ENCODE measurements at places on chromosomes 1 and 21.

DNA sequence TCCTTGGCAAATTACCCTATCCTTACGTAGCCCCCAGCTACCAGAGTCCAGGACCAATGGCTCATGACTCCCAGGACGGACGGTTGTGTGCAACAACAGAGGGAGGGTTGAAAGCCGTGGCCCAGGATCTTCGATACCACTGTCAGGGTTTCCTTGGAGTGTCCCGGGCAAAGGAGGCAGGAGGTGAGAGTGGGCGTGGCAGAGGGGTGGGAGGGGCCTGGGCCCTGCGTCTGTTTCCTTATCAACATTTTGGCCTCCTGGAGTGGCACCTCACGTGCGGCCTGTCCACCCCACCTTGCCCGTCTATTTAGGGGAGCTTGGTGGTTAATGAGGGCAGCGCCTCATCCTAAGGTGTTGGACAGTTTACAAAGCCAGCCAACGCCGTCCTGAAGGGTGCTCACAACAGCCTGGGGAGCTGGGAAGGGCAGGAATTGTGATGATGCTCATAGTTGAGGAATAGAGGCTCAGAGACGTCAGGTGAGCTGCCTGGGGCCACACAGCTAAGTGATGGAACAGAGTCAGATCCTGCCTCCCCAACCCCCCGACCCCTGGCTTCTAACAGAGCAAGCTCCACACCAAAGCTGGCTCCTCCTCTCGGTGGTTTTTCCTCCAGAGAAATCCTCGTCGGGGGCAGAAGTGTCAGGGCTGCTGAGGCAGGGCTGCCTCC, 17.4 kb upstream of the ARHGEF10L start:
- DNase-seq: no peak

GRCh38 chr1:184150776-184151531, 99.4 kb downstream of the TSEN15 start:
- DNase-seq: no peak

DNA sequence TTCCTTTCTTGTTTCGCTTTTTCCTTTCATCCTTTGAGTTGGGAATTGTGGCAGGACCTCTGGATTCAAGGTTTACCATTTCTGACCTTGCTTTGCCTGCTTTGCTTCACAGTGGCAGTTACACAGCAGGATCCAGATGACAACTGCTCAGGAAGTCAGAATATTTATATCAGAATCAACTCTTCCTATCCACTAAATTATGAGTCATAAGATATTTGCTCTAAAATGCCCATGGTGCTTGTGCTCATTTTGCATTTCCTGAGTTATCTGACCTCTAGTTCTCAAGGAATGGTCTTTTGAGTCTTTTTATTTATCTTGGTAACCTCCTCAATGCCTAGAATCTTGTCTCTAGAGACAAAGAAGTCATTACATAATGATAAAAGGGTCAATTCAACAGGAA, 290.8 kb downstream of the LRRC7 start:
- DNase-seq: no peak

DNA sequence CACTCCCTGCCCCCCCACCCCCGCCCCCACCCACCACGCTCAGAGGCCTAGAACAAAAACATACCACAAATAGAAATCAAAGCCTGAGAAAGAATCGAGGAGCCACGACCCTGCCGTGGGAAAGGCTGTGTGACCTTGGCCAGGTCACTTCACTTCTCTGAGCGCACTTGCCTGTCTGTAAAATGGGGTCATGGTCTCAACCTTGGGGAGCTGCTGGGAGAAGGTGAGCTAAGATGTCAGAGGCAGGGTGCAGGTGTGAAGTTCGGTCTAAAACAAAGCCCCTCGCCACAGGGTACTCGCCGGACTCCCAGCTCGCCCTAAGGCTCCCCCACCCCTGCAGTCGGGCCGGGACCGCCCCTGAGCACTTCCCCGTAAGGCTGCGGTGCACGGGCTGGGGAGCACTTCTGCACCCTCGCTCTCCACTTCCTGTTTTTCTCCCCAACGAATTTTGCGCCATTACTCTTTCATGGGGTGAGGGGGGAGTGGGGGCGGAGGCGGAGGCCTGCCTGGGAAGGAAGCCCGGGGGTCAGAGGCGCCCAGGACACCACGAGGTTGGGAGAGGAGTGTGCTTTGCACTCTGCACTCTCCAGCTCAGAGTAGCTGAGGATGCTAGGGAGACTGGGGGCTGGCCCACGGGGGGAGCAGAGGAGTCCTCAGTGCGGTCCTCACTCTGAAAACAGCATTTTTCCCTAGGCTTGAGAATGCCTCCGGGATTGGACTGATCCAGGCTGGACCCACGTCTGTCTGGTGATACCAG, 21.9 kb upstream of the PIK3CD start:
- peak; percentile 62 for DNase-seq

- DNase-seq: no peak
Measured at GRCh38 chr1:162649583-162649982, 17.3 kb downstream of the DDR2 start.

- no peak for DNase-seq
Measured at GRCh38 chr1:224205438-224205840, 22.4 kb downstream of the DEGS1 start.

- no peak for DNase-seq
Measured at GRCh38 chr21:46205766-46206162, 21.5 kb upstream of the SPATC1L start.

DNA sequence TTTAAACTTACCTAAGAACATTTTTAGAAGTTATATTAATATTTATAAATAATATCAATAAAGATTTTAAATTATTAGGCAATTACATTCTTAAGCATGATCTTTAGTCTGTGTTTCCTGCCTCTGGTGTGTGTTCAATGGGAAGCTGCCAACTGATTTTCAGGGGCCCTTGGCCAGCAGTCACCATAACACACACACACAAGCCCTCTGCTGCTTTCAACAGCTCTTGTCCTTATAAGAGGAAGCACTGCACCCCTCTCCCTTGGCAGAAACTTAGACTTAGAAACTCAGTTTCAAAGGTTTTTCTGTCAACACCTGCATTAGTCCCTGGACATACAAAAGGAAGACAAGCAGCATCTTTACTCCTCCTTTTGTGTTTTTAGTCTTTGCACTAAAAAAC, 81.4 kb downstream of the VAV3 start:
- DNase-seq: no peak

GRCh38 chr1:178513278-178513983, 522 bp downstream of the TEX35 start:
- DNase-seq: no peak

DNA sequence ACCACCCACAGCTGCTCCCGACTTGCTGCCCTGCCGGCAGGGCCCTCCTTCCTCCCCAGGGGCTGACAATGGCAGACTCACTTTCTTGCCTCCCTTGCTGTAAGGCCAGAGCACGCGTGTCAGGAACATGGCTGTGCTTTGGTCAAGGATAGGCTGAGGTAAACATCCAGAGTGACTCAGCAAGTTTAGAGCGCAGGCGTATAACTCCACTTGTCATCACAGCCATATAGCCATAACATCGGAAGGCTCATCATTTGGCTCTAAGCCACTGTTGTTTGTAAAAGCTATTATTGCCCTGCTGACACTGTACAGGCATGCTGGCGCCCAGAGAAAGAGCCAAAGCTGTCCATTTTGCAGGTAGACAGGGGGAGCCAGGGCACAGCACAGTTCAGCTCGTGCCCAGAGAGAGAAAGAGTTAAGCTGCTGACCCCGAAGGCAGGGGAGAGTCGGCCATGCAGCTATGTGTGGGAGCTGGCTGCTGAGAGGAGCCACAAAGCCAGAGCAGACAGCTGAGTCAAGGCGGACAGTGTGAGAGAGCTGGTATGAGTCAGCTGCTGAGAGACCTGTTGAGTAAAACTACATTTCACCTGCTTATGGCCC, 60.6 kb downstream of the GNG4 start:
- no peak for DNase-seq

DNA sequence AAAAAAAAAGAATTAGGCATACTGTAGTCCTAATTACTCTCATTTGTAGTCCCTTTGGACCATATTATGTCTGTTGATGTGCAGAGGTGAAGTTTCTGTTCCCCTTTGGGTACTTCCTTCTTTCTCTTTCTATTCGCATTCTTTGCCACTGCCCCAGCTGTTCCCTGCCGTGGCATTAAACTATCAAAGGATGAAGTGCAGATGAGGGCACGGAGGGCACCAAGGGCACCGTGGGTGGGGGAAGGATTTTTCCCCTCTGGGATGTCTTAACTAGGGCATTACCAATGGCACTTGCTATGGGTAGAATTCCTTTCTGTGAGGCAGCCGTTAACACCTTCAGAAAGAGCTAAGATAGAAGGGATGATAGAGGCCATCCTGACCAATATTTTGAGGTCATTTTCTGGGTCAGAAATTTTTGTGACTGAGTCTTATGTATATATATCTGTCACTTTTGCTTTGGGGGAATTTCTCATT, 4.9 kb upstream of the MAPKAPK2 start:
- DNase-seq: no peak

- DNase-seq: no peak
Measured at GRCh38 chr1:92411511-92411910, 75.2 kb downstream of the GFI1 start.

GRCh38 chr1:244160455-244161235, 109.6 kb downstream of the ZBTB18 start:
- DNase-seq: no peak

DNA sequence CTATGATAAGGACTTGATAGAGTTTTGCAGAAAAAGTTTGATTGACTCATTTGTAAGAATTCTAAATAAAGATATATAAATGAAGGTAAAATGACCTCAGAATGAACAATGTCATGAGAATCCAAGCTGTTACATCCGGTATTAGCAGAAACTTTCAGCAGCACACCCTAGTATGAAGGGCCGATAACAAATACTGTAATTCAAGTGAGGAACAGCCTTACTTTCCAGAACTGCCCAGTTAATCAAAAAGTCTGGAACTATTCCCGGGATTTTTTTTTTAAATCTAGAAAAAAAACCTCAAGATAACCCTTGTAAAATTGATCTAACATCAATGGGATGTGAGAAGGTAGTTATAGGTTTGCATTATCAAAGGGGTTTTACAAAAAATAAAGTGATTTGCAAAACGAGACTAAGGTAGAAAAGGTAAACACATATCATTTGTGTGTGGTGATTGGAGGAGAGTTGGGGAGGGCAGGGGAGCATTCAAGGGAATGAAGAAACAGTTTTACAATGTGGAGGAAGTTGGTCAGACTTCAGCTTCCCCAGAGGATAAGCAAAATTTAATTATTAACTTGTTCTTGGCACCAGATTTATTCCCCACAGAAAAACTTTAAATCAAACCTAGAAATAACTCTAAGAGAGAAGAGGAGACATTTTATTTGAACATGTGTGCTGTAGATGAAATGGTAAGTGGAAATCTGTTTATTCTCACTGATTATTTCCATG, 75.9 kb upstream of the VCAM1 start:
- DNase-seq: no peak

- no peak for DNase-seq
Measured at GRCh38 chr21:39353295-39353694, 4.4 kb upstream of the HMGN1 start.

- no peak for DNase-seq
Measured at GRCh38 chr1:202286622-202287097, 55.1 kb downstream of the UBE2T start.

GRCh38 chr21:36419996-36420395, 34.8 kb downstream of the CHAF1B start:
- DNase-seq: peak; percentile 31

GRCh38 chr1:161139766-161140165, 7.3 kb upstream of the DEDD start:
- DNase-seq: peak; percentile 45

GRCh38 chr1:205325334-205325884, 3.9 kb upstream of the NUAK2 start:
- DNase-seq: peak; percentile 48

DNA sequence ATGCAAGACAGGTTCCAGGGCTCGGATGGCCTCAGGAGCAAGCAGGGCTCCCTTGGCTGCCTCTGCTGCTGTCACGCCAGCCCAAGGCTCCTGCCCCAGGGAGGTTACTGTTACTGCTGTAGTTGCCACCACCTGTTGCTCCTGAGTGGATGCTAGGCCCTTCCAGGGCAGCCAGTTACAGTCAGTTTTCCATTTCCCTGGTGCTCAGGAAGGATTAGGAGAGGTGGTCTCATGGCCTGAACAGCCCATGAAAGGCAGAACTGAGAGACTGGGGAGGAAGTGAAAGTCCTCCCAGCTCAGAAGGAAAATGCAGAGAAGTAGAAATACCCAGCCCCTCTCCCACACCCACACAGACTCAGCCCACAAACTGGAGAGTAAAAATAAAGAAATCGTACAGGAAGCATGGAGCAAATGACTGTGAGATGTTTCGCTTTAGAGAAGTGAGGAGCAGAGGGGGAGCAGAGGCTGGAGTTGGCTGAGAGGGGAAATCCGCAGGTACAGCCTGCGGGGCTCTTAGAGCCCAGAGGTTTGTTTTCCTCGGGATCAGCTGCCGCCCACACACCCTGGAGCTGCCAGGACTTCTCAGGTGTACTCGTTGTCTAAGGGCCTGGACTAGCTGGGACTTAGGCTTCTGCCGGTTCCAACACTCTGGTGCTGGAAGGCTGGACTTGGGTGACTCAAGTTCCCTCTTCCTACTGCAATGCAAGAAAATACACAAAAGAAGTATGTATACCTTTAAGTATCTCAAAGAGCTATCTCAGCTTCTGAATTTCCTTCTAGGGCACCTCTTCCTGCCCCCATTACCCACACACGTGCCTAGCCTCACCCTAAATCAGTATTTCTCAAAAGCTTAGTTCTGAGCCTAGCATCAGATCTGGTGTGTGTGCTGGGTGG, 2.3 kb downstream of the IL6R start:
- DNase-seq: no peak

GRCh38 chr21:33619726-33620125, 21.8 kb downstream of the CRYZL1 start:
- no peak for DNase-seq

DNA sequence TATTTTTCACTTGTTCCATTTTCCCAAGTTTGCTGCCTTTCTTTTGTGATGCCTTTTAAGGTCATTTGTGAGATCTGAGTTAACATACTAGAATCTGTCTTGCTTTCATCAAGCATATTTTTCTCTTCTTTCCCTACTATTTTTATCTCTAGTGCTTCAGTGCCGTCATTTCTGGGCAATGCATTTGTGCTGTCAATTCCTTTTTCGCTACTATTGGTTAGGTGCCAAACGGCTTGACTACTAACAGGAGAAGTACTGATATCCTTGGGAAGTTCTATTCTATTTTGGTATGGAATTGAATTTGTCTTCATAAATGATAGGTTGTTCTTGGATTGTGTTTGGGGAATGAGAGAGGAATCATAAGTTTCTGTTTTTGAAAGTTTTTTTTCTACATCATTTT, 42.2 kb downstream of the LRRC53 start:
- DNase-seq: no peak

DNA sequence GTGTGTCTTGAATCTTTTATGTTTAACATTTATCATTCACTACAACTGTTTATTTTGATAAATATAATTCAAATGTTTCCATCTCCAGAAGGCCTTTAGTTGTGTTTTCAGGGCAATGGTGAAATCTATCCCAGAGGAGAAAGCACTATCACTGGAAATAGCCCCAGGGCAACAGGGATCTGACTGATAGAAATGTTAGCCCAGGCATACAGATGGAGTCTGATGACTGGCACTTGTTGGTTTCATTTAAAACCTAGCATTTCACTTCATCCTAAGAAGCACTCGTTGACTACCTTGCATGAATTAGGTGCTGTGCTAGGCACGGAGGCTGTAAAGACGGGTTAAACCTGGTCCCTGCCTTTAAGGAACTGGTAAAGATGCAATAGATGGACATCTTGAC, 103.1 kb downstream of the C1orf21 start:
- DNase-seq: no peak

GRCh38 chr1:150362721-150363425, 1.1 kb upstream of the RPRD2 start:
- no peak for DNase-seq
